ENCODE measurements at places on chromosomes 13 and 19.
A peak's percentile ranks its signal among the peaks of the same experiment; 100 is the strongest.

DNA sequence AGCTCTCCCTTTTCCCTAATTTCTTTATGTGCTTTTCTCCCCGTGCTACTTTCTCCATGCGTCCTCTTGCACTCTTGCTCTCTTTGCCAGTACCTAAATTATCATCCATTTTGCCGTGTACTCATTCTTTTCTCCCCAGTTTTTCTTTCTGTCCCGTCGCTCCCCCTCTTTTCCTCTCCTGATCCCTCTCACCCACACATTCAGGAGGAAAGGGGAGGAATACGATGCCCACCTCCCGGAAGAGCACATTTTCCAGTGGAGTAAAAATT, 821 bp downstream of the ZNF616 start:
- no peak for DNase-seq

GRCh38 chr19:29851769-29852521, 40.2 kb downstream of the CCNE1 start:
- no peak for DNase-seq

GRCh38 chr19:31439270-31439573, 90.0 kb upstream of the TSHZ3 start:
- no peak for DNase-seq

DNA sequence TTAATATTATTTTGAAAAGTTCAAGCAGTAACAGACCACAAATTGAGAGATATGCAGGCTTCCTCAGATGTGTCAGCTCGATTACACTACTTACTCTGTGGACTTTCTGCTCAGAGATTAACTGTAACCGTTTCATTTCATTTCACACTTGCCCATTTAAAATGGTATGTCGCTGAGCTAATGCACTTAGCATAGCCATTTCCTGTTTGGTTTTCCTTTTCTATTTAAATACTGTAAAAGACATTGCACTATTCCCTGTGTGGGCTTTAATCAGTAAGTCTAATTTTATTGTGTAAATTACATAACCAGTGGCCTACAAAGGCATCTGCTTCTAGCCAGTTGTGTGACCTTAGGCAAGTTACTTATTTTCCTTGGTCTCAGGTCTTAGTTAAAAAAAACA, 237.6 kb downstream of the LACC1 start:
- DNase-seq, result peak; percentile 24

All from fibroblast of pulmonary artery (primary cell).